NCI-H1436 (cell line): ENCODE measurements at places on chromosomes 7 and 10.

DNA sequence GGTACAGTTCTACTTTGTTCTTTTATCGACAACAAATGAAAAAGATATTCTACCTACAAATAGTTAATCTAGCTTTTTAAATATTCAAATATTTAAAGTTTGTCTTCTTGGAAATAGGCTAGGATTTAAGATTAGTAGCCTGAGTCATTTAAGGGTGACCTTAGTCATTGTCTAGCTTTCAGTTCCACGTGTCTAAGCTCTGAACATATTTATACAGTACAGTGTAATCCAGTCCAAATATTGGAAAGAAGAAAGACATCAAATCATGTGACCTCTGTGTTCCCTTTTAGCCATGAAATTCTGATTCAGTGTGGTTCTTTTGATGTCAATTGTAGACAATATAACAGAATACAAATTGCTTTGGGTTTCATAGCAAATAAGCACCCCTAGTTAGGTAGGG lies 121.1 kb downstream of the MALRD1 start:
- no peak for DNase-seq

DNA sequence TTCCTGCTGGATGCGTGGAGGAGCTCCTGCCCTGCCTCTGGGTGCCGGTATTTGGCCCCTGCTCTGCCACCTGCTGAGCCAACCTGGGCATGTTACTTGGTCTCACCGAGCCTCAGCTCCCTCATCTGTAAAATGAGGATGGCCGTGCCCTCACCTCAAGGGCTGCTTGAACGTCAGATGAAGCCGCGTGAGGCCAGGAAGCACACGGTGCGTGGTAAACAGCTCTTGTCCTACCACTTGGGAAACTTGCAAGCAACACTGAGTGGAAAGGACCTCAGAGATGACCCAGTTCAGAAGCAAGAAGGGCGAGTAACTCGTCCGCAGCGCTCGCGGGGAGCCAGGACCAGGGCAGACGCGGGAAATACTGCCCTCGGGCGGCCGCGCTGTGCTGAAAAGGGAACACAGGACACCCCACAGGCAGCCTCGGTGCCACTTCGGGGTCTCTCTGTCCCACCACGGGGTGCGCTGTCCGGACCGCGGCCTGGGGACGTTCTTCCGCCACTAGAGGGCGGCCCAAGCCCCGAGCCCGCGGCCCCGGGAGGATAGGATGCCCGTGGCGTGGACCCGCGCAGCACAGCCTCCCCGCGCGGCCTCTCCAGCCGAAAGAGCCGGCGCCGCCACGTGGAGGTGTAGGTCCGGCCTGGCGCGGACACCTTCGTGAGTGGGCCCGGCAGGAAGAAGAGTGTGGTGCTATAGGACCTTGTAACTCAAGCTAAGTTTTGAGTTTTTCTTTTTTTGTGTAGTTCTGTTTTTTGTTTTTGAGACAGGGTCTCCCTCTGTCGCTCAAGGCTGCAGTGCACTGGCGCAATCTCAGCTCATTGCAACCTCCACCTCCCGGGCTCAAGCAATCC lies 94.1 kb downstream of the PRKAG2 start:
- DNase-seq, result no peak

- DNase-seq, result no peak
These were observed 126.9 kb upstream of the EFCAB10 start for GRCh38 chr7:105707967-105708762.

DNA sequence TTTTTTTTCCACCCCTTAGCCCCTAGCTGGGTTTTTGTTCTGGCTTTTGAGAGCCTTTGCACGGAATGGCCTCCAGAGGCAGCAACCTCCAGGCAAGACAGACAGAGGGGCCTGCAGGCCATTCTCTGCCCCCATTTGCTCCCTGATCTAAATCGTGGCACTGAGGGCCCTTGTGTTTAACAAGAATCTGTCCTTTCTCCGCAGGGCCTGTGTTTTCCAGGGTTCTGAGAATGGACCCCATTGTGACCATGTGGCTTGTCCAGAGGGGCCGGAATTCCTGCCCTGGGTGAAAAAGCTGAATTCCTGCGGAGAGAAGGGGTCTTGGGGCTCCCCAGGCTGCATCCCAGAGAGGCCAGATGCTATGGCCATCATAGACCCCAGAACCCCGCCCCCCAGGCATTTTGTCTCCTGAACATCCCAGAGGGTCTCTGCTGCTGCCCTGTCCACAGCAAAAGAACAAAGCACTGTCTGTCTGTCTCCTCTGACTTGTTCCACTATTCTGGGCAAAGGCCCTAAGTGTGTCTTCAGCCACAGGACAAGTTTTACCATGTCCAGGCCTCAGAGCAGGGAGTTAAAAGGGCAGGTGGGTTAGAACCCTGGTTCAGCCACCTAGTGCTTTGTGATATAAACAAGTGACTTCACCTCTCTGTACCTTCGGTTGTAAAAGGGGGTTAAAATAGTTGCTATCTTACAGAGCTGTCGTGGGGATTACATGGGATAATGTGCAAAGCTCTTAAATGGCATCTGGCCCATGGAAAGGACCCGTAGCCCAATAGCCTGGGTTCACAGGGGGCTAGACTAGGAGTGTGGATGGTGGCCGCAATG lies 155.6 kb downstream of the SH3PXD2A start:
- no peak for DNase-seq

GRCh38 chr10:87878664-87879459 lies 15.4 kb downstream of the PTEN start:
- no peak for DNase-seq

DNA sequence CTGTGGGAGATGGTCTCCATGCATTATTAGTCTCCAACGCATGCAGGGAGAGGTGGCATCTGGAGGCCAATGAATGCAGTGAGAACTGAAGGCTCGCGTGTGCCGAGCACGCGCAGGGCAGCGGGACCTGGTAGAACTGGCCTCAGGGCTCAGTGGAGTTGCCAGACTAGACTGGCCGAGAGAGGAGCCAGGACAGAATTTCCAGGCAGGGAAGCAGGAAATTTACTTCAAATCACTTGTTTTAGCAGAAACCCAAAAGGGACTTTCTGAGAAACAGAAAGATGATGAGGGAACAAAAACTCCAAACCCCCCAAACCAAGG lies 311.0 kb upstream of the IMMP2L start:
- DNase-seq, result no peak

DNA sequence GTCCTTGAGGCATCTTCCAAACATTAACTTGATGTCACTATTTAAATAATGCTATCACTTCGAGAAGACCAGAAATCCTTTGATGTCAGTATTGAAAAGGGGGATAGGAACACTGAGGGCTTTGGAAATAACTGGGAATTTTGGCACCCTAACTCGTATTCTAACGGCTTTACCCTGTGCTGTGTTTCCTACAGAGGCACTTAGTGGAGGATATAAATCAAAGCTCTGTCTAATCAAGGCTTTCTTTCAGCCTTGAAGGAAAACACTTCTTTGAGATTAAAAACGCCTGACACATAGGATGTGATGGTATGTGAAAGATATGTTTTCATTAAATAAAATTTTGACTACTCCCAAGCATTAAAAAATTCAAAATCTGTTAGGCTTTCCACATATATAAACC lies 62.3 kb downstream of the CREB5 start:
- DNase-seq, result no peak

DNA sequence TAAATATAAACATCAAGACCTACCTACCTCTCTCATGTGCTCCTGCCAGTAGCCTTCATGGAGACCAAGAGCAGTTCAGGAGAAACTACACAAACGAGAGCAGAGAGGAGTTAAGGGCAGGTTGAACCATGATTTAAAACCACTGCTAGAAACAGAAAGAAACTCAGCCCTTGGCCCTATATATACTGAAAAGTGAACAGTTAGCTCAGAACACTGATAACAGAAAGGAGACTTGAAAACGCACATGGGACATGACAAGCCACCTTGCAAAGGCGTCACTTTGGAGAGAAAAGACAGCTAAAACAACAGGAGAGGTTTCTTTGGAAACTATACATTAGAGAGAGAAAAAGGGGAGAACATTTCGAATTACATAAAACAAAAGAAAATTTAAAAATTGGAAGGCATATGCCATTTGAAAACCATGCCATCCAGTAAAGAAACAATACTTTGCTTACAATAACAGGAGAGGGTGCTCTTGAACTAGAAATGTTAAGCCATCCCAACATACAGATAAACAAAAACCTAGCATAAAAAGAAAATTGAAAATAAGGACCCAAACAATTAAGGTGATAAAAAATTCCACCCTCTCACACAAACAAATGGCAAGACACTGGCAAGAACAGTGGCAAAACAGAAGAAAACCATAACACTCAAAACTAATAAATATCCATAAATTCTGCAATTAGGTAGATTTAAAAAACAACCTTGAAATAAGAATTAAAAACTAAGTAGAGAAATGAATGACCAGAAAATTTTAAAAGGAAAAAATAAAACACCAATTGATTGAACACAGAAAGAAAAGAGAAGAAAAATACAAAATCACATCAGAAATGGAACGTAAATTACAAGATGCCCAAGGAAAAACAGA lies 232.7 kb downstream of the IMMP2L start:
- no peak for DNase-seq
